ENCODE measurements at places on chromosomes 5 and 9. TPM values are rescaled to one million over a fixed set of nuclear protein-coding genes. Genes with fewer than 3 reads are reported as not detected.

Gene KIF2A
- 37.6 TPM for total RNA-seq

Gene GRXCR2
- total RNA-seq = not detected

Gene TMEM171
- 6.3 TPM for total RNA-seq

Gene EIF4E1B
- total RNA-seq = not detected

Gene PCDHA11
- 0.96 TPM for total RNA-seq

Gene PTGES
- 205 TPM for total RNA-seq

Gene MOB3B
- 8.6 TPM for total RNA-seq

Gene IL17B
- total RNA-seq = not detected

Gene STPG3
- total RNA-seq = not detected

Gene CDKN2B-AS1
- not detected for total RNA-seq

Gene DMRT3
- not detected for total RNA-seq

Gene STKLD1
- total RNA-seq = 0.68 TPM

Gene CCNI2
- total RNA-seq = not detected

Gene OR2V1
- total RNA-seq = not detected

Gene DNAH5
- 1.8 TPM for total RNA-seq

Gene MARCOL
- not detected for total RNA-seq
